ENCODE measurements at places on chromosomes 7 and 10.

GRCh38 chr7:42247301-42247700 is 10.3 kb upstream of the GLI3 start:
- DNase-seq, result no peak

DNA sequence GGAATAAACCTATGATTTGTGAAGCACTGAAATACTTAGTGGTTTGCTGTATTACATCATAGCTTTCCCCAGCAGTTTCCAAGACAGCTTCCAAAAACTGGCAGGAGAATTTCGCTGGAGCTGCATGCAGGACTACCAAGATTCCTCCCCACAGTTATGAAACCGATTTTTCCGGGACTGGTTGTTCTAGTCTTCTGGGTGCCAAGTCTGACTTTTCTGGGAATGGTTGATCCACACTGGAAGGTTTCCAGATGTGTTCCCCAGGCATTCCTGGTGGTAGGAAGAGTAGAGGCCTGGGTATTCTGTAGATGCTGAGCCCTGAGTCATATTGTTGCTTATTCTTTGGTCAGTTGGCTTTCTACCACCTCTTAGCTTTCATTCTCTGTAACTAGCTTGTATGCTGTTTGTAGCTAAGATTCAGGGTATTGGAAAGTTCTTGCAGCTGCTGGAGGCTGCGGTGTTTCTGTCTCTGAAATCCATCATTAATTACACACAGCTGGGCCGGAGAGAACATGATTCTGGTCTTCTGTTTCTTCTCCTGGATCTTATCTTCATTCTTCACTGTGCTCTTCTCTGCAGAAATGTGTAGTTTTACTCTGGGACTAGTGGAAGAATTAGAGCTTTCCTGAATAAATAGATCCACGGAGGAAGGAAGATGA is 6.3 kb downstream of the ABCC2 start:
- DNase-seq, result no peak

GRCh38 chr10:29703271-29703670 is 68.5 kb upstream of the SVIL start:
- DNase-seq, result no peak

DNA sequence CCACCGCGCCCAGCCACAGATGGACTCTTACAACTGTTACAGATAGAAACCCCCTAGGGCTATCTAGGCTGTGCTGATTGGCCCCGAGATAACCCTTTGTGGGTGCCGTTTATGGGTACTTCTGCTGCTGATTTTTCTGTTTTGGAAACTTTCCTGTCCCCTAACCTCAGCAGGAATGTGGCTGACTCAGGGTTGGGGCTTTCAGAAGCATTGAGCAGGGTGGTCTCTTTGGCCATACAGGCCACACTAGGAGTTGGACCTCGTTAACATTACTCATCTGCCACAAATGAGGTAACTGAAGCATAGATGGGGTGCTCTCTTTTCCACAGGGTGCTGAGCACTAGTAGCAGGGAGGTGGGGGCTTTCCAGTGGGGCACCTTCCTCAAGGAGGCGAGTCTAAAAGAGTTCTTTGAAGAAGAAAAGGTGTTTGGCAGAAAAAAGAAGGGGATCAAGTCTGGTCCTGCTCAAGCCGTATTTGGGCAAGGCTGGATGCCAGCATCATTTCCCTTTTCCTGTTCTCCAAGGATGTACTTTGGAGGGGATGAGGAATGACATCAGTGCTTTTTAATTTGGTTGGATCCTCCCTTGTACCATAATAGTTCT is 6.4 kb downstream of the ZSCAN25 start:
- no peak for DNase-seq
